HS-5 (cell line): ENCODE measurements at places on chromosomes 1 and 21.

GRCh38 chr1:60427701-60428100, 354.1 kb upstream of the C1orf87 start:
- DNase-seq, result no peak

GRCh38 chr21:27369978-27370571, 403.2 kb upstream of the ADAMTS5 start:
- DNase-seq, result no peak

DNA sequence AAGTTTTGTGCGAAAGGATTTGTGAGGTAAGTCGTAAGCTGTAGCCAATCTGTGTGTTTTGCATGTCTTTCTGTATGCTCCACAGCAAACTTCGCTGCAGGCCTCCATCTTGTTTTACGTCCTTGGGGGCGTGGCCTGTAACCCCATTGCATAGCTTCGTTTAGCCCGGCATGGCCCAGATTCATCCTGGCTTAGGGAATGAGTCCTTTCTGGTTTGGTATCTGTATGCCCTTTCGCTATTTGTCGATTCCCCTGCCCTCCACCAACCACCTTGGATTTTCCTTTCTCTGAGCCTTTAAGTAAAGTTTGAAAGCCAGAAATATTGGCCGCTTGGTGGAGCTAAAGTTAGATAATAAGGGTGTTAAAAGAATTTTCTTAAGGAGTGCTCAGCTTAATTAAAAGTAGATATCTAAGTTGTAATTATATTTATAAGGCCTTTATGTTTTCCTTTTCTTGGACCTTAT, 1.1 kb downstream of the THEM4 start:
- no peak for DNase-seq

GRCh38 chr1:231949277-231950091, 322.9 kb downstream of the DISC1 start:
- DNase-seq, result no peak
